ENCODE measurements at places on chromosomes 5 and 9.

DNA sequence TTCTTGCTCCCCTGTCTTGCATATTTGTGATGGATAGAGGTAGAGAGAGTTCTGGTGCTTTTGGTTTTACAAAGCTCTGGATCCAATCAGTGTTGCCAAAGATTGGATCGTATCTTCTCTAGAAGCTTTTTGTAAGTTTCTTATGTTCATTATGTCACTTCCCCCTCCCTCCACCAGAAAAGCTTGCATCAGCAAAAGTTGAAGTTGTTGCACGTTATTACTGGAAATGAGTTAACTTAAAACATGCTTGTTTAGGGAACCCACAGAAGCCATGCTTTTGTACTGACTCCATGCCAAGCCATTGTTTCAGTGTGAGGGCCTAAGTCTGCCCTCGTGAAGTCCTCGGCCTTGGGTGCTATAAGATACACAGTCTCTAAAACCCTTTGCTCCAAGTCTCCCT, 186.5 kb downstream of the ERCC6L2 start:
- no peak for DNase-seq

- DNase-seq, result no peak
Measured at GRCh38 chr5:61491861-61492260, 159.8 kb downstream of the ZSWIM6 start.

- no peak for DNase-seq
Measured at GRCh38 chr5:372556-372995, 51.1 kb downstream of the AHRR start.

GRCh38 chr5:171367424-171368370, 20.0 kb upstream of the NPM1 start:
- DNase-seq, result no peak

GRCh38 chr9:32264170-32264864, 120.1 kb upstream of the ACO1 start:
- DNase-seq, result no peak

DNA sequence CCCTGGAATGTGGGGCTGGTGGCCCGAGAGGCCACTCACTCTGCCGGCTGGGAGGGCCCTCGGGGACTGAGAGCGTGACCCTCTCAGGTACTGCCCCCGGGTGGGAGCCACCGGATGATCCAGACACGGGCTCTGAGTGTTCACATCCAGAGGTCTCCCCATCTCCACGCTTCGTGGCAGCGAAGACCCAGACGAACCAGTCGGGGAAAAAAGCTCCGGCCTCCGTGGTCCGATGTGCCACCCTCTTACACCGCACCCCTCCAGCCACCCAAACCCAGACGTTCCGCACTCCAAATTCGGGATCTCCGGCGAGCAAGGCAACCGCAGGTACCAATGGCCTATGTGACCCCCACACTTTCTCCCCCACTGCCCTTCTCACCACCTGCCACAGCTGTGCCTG, 49.5 kb downstream of the AMBP start:
- DNase-seq, result no peak

GRCh38 chr5:132480893-132481595, 9.5 kb downstream of the IRF1 start:
- no peak for DNase-seq

DNA sequence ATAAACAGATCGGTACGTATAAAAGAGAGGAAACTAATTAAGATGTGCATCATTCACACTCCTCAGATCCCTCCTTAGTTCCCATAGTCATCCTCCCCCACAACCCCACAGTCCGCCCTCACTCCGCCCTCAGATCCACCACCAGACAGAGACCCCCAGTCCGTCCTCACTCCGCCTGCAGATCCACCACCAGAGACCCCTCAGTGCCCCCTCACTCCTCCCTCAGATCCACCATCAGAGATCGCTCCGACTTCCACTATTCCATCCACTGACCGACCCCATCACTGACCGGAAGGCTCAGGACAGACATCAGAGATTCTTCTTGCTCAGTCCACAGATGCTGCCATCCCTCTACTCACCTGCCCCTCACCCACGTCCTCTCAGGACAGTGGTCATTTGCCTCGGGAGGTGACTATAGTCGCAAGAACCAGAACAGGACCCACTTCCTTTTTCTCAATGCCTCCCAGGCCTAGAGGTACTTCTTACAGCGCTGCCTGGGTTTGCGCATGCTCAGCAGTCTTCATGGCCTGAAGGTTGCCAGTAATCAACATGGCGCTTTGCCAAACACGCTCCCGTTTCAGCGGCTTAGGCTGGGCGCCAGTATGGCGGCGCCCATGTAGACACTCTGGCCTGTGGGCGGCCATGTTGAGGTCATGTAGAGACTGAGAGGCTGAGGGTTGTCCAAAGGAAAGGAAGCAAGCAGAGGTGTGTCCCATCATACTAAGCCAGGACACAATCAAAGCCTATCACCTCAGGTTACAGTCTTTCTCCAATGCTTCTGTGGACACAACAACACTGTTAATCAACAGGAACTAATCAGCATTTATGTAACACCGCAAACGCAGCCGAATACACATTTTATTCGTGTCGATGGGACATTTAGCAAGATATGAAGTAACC, at the start of gene ZNF484:
Gene ZNF484 (minus strand): TSS at position 508 of the 900 bp plus-strand sequence. CDS start 3,009 bp downstream, outside the sequence.
- peak; percentile 80 for DNase-seq

- DNase-seq, result no peak
Measured at GRCh38 chr5:95350631-95351030, 40.5 kb upstream of the FAM81B start.

- no peak for DNase-seq
Measured at GRCh38 chr5:137587919-137588318, 88.8 kb upstream of the SPOCK1 start.

- DNase-seq, result peak; percentile 21
Measured at GRCh38 chr9:77133011-77133410, 44.3 kb upstream of the VPS13A start.

DNA sequence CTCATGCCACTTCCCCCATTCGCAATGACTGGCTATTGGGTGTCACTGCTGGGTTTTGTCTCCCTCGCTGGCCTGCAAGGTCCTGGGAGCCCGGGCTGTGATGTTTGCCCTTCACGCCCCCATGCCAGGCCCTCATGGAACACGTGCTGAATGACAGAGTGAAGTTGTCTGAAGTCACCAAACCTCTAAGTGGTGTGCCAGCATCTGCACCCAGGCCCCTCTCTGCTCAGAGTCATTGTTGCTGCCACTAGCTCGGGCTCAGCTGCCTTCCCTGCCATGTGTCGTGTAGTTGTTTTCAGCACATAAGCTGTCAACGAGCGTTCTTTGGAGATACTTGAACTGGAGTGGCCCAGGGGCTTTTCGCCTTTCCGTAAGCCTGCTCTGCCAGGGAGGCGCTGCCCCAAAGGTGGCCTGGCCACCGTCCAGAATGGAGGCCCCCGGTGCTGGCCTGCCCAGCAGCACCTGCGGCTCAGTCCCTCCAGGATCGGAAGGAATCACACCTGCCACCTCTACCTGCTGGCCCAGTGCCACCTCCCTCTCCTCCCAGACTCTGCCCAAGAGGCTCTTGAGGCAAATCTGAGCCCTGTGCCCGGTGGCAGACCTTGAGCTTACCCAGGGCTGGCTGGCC, 250.1 kb downstream of the PBX3 start:
- no peak for DNase-seq

DNA sequence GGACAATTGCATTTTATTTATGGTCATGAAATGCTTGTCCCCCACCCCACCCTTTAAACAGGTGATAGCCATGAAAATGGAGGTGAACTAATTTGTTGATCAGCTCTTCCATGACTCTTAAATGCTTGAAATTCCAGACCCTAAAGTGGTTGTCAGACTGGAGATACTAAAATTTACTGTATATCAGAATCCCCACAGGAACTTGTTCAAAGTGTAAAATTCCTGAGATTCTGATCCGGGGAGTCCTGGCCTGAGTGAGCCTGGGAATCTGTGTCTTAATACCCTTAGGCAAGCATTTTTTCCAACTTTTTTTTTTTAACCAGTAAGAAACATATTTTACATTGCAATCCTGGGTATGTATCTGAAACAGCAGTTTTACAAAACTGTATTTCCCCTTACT, 4.7 kb downstream of the SKP2 start:
- DNase-seq, result peak; percentile 77

DNA sequence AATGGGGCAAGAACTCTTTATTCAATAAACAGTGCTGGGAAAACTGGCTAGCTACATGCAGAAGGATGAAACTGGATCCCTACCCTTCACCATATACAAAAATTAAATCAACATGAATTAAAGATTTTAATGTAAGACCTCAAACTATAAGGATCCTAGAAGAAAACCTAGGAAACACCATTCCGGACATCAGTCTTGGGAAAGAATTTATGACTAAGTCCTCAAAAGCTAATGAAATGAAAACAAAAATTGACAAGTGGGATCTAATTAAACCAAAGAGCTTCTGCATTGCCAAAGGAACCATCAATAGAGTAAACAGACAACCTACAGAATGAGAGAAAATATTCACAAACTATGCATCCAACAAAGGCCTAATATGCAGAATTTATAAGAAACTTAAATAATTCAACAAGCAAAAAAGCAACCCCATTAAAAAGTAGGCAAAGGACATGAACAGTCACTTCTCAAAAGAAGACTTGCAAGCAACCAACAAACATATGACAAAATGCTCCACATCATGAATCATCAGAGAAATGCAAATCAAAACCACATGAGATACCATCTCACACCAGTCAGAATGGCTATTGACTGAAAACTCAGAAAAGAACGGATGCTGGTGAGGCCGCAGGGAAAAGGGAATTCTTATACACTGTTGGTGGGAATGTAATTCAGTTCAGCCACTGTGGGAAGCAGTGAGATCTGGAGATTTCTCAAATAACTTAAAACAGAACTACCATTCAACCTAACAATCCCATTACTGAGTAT, 104.3 kb upstream of the MAP3K1 start:
- peak; percentile 53 for DNase-seq

- peak; percentile 75 for DNase-seq
Measured at GRCh38 chr5:168976311-168976970, 324.5 kb downstream of the SLIT3 start.

GRCh38 chr5:108661590-108662219, 86.0 kb upstream of the FER start:
- no peak for DNase-seq

GRCh38 chr5:14142202-14142826, 828 bp upstream of the TRIO start:
- DNase-seq, result no peak

DNA sequence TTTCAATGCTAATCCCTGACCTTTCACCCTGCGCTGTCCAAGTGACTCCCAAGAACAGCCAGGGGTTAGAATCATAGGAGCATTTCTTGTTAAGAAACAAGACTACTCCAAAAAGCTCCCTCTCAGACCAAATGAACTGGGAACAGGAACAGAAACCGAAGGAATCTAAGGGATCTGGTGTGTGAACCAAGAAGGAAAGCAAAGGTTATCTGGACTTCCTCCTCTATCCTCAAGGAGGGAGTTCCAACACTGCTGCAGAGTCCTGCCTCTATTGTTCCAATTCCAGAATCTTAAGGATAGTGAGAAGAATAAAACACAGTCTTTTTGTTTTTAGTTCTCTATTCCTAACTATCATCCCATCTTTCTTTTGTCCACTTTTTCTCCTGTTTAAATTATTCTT, 87.2 kb downstream of the EPB41L4A start:
- DNase-seq, result no peak

- DNase-seq, result no peak
Measured at GRCh38 chr9:104107799-104108198, 13.7 kb downstream of the SMC2 start.

DNA sequence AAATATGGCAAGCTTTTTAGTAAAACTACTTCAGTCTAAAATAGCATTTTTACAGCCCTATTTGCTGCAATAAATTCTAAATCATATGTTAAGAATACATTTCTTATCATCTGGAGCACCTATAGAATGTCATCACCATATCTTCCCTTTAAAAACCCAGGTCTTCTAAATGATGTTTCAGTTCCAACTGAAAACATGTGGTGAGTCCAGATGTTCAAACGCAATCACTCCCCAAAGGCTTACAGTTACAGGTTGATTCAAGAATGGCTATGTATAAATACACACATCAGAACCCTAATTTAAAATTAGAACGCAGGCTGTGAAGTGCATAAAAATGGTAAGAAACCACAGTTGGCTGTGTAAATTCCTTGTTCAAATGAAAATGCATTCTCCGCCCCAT, 796.3 kb downstream of the MAT2B start:
- no peak for DNase-seq

DNA sequence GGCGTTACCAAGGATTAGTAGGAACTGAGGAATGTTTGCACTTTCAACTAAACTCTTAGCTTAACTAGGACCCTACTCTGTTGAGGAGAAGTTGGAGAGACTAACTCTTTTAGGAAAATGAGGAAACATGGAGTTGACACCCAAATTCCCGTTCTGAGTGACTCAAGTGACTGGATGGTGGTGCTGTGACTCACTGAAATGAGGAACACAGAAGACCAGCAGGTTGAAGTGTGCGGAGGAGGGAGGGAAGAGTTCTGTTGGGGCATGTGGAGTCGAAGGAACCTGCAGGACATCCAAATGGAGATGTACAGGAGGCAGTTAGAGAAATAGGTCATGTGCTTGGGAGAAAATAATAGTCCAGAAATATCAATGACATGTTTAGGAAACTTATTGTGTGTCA, 8.2 kb downstream of the HEXB start:
- no peak for DNase-seq

DNA sequence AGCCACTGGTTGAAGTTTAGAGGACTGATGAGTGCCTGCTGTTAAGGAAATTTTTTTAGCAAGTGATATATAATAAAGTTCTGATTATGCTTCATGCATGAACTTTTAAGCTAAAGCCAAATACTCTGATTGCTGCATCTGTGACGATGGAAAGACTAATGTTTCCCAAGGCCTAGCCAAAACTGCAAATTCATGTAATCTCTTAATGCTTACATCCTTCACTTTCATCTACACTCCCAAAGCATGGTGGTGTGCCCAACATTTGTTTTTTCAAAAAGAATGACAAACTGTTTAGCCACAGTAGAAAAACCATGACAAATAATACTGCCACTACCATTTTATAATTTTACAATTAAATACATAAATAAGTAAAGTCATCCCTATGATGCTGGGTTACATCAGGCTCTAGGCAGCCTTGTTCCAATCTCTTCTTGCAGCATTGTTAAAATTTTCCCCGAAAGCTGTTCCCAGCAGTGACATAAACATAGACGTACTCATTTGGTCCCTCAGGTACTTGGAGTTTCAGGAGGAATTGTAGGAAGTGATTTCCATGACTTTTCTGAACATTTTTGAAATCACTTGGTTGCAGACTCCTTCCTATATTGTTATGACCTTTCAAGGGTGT, 625.3 kb upstream of the DMAC1 start:
- no peak for DNase-seq

DNA sequence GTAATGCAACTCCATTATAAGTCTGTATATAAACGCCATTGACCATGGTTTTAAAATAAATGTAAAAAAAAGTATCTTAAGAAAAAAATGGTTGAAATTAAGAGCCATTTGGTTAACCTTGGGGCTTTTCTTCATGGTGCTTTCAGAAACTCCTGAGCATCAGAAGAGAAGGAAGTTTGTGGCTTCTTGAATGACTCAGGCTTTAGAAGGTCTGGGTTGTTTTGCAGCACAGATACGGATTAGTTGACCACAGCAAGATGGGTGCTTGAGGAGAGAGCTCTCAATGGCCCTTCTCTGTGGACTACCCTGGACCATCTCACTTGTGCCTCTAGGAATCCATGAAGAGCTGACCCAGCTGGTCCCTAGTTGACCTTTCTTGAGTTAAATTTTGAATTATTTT, 189.5 kb downstream of the TMEM38B start:
- no peak for DNase-seq
